HL-60 (cell line): ENCODE measurements at places on chromosomes 11 and 22.

GRCh38 chr11:65055538-65055937 is 2.8 kb downstream of the NAALADL1 start:
- no peak for DNase-seq

- DNase-seq, result no peak
Measured at GRCh38 chr11:33389635-33390034, 132.5 kb downstream of the HIPK3 start.

- no peak for DNase-seq
Measured at GRCh38 chr11:1702506-1702905, 5.5 kb downstream of the KRTAP5-6 start.

- no peak for DNase-seq
Measured at GRCh38 chr11:35907648-35908431, 36.0 kb upstream of the LDLRAD3 start.

DNA sequence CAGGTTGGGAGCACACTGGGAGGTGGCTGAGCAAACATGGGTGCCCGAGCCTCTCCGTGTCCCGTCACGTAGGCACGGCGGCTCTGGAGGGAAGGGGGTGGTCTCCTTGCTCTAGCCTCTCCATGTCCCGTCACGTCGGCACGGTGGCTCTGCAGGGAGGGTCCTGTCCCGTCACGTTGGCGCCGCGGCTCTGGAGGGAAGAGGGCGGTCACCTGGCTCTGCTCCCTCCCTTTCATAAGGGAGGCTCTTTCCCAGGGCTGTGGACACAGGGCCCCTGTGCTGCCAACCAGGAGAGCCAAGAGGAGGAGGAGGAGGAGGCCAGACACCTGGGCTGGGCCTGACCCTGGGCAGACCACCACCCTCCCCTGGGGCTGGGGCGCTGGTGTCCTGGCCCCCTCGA is 1173.7 kb downstream of the BRD1 start:
- no peak for DNase-seq

DNA sequence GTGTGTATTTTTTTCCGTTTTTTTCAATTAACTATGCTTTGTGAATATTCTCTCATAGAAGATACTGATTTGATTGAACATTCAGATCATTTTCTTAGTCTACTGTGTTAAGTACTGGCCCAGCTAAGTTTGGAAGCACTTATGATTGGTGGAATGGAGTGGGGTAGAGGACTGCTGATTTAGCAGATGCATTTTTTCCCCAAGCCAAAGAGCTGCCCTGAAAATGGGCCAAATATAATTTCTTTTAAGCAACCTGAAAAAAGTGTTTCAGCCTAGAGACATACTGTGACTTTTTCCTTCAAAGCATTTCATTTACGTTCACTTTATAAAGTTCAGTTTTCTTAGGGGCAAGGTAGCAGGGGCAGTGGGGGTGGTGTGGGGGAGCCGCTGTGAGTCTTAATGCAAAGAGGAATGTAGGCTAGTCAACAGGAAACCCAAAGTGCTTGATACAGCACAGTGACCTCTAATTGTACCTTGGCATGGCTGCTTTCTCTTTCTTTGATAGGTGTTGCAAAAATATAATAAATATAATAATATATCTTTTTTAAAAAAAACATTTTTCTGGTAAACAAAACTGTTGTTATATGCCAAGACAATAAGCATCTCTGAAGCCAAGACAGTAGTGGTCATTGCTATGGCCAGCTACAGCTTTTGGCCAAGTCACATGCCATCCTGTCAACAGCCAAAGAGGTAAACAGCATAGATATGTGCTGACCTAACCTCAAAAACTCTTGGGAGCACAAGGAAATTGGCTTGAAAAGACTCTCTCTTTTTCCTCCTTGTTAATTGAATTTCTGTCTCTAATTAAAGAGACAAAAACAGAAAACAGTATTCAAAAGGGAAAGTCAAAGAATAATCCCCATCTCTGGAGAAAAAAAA is 58.8 kb downstream of the LIF start:
- DNase-seq, result no peak

- DNase-seq, result no peak
Measured at GRCh38 chr11:35897019-35897418, 46.8 kb upstream of the LDLRAD3 start.

GRCh38 chr11:24645563-24645962 is 148.7 kb downstream of the LUZP2 start:
- DNase-seq, result no peak

DNA sequence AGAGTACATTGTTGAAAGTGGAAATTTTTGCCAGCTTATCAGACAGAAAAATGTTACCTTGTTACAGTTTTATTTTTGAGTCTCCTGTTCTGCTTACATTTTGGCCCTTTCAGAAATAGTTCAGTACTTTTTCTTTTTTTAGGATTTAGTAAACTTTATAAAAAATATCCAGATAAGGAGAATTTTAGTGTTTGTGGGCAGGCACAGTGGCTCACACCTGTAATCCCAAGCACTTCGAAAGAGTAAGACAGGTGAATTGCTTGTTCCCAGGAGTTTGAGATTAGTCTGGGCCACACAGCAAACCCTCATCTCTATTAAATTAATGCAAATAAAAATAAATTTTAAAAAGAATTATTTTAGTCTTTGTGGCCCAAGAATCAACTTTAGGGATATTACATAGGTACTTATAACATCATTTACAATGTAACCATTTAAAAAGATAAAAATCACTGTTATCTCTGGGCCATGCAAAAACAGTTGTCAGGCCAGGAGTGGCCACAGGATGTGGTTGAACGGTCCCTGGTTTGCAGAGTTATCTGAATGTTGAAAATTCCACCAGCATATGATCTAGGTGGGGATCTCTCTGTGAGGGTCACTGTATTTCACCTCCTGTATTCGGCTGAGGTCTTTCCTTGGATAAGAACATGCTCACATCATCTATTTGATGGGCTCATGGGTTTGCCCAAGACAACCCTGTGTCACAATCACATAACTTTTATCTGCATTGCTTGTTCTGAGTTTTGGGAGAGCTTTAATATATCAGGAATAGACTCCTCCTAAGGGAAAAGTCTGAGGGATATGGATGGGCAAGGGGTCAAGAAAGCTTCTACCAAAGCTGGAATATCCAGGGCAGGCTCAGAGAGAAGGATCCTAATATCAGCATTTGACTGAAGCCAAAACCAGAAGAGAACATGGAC is 91.5 kb downstream of the GGTLC2 start:
- no peak for DNase-seq

DNA sequence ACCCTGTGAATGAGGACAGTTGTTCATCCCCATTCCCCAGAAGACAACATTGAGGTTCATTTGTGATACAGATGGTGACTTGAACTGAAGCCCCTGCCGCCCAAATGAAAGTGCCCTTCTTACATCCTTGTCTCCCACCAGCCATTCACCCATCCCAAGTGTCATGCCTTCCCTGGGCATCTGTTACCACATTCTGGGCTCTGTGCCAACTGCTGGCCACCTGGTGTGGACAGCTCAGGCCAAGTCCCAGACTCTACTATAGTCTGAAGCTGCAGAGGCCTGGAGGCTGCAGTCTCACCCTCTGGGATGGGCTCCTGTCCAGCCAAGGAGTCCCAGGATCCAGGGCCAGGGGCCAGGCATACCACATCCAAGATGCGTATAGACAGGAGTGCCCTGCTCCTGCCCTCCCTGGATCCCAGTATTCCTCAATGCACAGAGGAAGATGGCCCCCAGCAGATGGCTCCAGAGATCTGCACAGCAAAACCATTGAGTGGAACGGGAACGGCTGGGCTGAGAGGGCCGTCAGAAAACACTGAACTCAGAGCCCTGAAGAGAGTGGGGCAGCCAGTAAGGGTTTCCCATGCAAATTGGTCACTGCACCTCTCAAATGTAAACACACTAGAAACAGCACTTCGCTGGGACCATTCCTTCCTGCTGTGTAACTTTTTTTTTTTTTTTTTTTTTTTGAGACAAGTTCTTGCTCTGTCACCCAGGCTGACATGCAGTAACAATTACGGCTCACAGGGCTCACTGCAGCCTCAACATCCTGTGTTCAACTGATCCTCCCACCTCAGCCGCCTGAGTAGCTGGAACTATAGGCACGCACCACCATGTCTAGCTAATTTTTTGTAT is 22.8 kb downstream of the ARRB1 start:
- peak; percentile 74 for DNase-seq

GRCh38 chr22:40030026-40030757 is 35.4 kb downstream of the FAM83F start:
- DNase-seq, result no peak

DNA sequence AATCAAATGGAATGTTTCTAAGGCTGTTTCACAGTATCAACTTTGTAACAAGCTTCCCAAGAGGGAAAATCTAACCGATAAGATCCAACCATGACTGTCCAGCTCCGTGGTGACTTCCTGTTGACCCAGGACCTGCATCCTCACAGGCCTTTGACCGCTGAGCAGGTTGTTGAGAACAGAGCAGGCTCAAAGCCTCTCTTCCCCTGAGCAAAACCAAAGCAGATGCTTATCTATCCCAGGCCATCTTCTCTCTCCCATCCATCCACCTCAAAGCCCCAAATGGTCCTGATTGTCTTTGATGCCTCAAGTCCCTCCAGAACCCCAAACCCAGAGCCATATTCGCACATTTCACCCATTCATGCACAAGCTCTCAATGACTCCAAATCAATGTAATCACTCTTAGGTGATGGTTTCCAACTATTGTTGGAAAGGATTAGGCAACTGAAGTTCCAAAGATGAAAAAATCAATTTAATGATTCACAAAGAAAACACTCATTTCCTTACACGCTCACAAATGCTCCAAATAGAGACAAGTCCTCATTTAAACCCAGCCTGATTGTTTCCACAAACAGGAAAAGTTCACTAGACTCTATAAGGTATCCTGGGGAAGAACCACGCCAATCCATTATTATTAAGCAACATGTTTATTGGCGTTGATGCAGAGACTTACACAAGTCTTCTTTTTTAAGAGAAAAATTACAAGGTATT is 48.7 kb downstream of the C11orf58 start:
- no peak for DNase-seq

DNA sequence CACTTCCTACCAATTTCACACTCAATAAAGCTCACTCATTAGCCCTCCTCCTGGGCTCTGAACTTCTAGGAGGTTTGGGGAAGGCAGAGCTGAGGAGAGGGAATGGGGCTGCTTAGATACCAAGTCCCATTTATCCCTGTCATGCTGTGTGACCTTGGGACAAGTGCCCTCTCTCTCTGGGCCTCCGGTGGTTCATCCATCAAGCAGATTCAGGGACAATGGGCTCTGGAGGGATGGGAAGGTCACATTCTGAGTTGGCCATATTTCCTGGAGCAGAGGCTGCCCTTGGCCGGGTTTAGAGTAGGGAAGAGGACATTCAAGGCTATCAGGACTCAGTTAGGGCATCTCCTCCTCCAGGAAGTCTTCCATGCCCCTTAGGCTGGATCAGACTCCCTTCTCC is 66.7 kb downstream of the PDE2A start:
- DNase-seq, result no peak

GRCh38 chr11:60858731-60859464 is 3.1 kb upstream of the PTGDR2 start:
- no peak for DNase-seq

GRCh38 chr11:59923813-59924212 is 14.4 kb upstream of the OOSP1 start:
- DNase-seq, result no peak

GRCh38 chr22:35615156-35615555 is 2.0 kb downstream of the MB start:
- no peak for DNase-seq

DNA sequence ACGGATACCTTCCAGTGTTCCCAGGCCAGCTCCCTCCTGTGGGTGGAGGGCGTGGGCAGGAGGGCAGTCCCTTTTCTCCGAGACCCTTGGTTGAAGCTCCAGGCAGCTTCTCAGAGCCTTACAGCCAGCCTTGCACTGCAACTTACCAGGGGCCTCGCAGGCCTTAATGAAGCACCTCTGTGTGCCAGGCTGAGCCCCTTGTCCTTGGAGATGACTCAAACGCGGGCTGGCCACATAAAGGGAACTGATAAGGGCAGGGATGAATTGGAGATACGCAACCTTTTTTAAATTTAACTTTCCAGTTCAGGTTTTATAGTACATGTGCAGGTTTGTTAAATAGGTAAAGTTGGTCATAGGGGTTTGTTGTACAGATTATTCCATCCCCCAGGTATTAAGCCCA is 72.7 kb downstream of the WNT7B start:
- DNase-seq, result no peak

GRCh38 chr11:72018171-72018570 is 19.5 kb downstream of the IL18BP start:
- DNase-seq, result no peak

- no peak for DNase-seq
Measured at GRCh38 chr11:6319001-6319703, 1.1 kb downstream of the CAVIN3 start.

GRCh38 chr11:84981301-84981700 is 645.8 kb downstream of the DLG2 start:
- no peak for DNase-seq

- DNase-seq, result no peak
Measured at GRCh38 chr22:44411226-44412135, 86.6 kb downstream of the RTL6 start.

GRCh38 chr11:69435161-69435986 is 46.1 kb upstream of the LINC01488 start:
- DNase-seq, result no peak

DNA sequence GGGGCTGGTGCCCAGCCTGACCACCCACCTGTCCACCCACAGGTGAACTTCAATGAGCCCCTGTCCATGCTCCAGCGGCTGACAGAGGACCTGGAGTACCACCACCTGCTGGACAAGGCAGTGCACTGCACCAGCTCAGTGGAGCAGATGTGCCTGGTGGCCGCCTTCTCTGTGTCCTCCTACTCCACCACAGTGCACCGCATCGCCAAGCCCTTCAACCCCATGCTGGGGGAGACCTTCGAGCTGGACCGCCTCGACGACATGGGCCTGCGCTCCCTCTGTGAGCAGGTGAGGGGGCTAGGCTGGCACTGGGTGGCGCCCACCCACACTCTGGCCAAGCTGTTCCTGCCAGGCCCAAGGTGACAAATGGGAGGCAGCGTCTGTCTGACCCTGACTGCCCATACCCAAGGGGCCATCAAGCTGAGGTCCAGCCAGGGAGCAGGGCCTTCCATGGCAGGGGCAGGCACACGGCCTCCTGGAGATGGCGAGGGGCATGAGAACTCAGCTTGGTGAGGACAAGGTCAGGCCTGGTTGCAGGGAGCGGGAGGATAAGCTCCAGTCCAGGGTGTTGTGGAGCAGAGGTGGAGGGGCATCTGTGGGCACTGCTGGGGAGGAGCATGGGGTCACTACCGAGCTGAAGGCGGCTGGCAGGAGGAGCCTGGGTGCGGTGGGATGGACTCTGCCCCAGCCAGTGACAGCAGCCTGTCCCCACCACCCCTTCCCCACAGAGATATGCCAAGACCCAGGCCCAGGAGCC is 77.7 kb downstream of the MORC2 start:
- no peak for DNase-seq

DNA sequence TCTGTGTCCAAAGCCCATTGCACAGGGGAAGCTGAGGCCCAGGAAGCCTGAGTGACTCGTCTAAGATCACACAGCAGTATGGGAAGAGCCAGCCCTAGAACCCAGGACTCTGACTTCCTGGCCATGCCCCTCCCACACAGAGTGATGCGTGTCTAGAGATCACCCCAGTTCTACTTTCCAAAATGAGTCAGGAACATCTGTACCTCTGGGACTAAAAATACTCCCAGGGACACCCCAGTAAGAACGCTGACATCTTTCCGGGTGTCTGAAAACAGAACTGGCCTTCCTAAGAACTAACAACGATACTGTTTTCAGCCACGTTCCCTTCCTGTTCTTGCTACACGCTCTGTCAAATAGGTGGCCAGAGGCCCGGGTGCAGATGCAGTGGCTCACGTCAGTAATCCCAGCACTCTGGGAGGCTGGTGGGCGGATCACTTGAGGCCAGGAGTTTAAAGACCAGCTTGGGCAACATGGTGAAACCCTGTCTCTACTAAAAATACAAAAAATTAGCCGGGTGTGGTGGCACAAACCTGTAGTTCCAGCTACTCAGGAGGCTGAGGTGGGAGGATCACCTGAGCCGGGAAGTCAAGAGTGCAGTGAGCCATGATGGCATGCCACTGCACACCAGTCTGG is 21.7 kb upstream of the PDGFB start:
- DNase-seq, result peak; percentile 73
